SK-MEL-5 (cell line): ENCODE measurements at places on chromosomes 16 and 17. TPM values are rescaled to one million over a fixed set of nuclear protein-coding genes. Genes with fewer than 3 reads are reported as not detected.

EPX gene
- 0.27 TPM in 1 of 2 replicates, not detected in the other for total RNA-seq

TEX19 gene
- total RNA-seq, result 0.05 and 0.19 TPM in 2 replicates

ANKRD40CL gene
- not detected in 2 replicates for total RNA-seq

CRISPLD2 gene
- total RNA-seq, result 0.40 TPM in 2 replicates

TEX14 gene
- total RNA-seq, result 0.55 and 2.9 TPM in 2 replicates

- no peak for DNase-seq
Measured at GRCh38 chr16:66534376-66534799, 15.5 kb downstream of the TK2 start.

- peak; percentile 20 for DNase-seq
Measured at GRCh38 chr16:265711-266110, 10.0 kb downstream of the RGS11 start.

GRCh38 chr17:58329035-58329809, 627 bp upstream of the TSPOAP1 start:
- DNase-seq, result peak; percentile 41
